ENCODE measurements at places on chromosomes 2 and 18.
A peak's percentile ranks its signal among the peaks of the same experiment; 100 is the strongest.

GRCh38 chr2:17813010-17813741 is 3.1 kb upstream of the MSGN1 start:
- no peak for DNase-seq

DNA sequence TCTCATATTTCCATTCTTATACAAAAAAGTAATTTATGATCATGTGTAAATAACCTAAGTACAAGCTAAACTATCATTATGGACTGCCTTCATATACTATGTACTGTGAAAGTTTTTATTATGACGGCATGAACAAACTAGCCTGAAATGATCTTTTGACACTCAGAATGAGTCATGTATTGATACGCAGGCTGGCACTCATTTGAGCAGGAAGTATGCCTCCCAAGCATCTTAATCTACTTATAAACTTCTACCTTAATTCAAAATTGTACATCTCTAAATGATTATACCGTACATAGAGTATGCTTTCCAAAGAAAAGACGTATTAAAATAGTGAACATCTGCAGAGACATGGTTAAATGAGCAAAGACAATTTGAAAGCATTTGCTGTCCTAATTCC is 207.1 kb upstream of the SPOPL start:
- no peak for DNase-seq

DNA sequence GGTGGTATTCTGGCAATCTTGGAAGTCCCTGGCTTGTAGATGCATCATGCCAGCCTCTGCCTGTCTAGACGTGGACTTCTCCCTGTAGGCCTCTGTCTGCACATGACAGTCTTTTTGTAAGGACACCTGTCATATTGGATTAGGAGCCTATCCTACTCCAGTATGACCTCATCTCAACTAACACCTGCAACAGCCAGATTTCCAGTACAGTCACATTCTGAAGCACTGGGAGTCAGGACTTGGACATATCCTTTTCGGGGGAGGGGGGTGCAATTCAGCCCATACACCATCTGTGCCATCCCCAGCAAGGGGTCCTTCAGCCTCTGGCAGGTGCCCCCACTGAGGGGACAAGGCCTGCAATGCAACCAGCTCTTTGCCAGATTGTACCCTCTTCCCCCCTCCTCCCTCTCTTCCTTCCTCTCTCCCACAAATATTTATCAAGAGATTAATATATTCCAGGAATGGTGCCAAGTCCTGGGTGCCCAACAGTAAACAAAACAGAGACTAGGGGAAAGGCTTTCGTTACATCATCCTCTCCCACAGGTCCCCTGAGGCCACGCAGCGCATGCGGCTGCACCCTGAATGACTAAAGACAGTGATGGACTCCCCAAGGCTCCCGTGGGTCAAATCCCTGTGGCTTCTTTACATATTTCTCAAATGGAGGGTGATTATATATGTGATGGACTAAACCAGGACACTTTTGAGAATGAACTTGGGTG is 20.5 kb upstream of the MYCN start:
- DNase-seq: peak; percentile 16

DNA sequence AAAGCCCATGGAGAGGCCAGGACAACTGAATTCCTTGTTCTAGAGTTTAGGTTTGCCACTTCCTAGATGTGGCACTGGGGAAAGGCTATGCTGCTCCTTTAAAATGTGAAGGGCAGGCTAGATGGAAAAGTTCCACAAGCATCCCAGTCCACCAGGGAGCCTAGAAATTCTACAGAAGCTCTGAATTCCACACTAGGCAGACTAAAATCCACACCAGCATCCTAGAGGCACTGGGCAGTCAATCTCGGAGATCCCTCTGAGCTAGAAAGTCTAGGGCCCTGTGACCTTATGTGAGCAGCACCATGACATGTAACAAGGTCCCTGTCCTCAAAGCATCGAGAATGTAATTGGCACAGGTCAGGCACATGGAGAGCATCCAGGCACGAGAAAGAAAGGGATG is 71.5 kb downstream of the LYPD1 start:
- DNase-seq: no peak

DNA sequence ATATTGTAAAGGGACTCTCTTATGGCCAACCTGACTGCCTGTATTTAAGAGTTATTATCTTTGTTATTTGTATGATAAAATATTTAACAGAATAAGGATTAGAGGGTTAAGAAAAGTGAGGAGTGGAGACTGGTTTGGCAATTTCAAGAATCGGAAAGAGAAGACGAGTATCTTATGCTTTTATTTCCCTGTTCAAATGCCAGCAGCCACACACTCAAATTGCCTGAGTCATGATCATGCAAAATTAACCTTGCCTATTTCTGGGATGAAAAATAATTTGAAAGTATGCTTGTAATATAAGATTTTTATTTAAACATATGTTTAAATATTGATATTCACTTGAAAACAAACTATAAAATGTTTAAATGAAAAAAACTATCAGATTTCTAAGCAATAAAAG is 188.6 kb downstream of the CD226 start:
- no peak for DNase-seq

DNA sequence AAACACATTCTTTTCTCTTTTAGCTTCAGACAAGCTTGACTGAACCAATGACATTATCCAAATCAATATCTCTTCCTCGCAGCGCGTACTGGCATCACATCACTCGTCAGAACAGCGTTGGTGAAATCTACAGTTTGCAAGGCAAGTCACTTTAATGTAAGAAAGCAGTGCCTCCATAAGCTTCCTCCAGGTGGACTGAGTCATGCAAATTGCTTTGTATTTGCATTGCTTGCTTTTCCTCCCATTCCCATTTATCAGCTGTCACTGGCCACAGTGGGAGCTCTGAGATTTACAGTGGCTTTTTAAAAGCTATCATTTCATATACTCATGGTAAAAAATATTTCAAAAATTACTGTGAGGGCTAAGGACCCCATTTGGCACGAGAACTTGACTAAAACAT is 189.9 kb downstream of the CD226 start:
- DNase-seq: no peak

DNA sequence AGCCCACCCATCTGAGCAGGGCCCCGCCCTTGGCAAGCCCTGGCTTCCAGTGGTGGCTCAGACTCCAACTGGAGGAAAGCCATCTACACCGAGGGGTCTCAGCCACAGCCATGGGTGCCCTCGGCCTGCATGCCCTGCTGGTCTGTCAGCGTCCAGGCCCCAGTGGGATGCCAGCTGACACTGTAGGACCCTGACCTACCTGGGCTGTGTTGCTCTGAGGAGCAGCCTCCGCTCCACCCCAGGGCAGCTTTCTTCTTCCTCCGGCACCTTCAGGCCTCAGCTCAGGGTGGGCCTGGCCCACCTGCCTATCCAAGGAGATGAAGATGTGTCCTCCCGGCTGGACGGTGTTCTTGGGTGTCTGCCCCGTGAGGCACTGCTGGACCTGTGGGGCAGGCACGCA is 13.9 kb upstream of the ARHGEF4 start:
- peak; percentile 43 for DNase-seq
